Keratinocyte (primary cell): ENCODE measurements at places on chromosomes 3 and 15. TPM values are rescaled to one million over a fixed set of nuclear protein-coding genes. Genes with fewer than 3 reads are reported as not detected.

Gene SERPINI2
- not detected in 3 replicates for polyA plus RNA-seq

Gene CX3CR1
- polyA plus RNA-seq, result 0.05 TPM in 2 of 3 replicates, not detected in the other

Gene NRROS
- 0.02 to 0.05 TPM (median 0.03 TPM) in 3 replicates for polyA plus RNA-seq

Gene NR1I2
- not detected in 3 replicates for polyA plus RNA-seq

Gene HGD
- 0.02 to 0.30 TPM in 2 of 3 replicates, not detected in the other for polyA plus RNA-seq

Gene C15orf62
- polyA plus RNA-seq, result 0.09 to 0.15 TPM (median 0.14 TPM) in 3 replicates

Gene FOXL2
- 0.25 to 0.57 TPM (median 0.26 TPM) in 3 replicates for polyA plus RNA-seq

Gene GOLGA6A
- polyA plus RNA-seq, result not detected in 3 replicates

Gene FETUB
- polyA plus RNA-seq, result 0.05 to 0.35 TPM (median 0.25 TPM) in 3 replicates

Gene PRSS50
- not detected in 3 replicates for polyA plus RNA-seq

Gene STRIT1
- not detected in 3 replicates for polyA plus RNA-seq

Gene CLDN18
- polyA plus RNA-seq, result not detected in 3 replicates

Gene CPNE9
- not detected in 3 replicates for polyA plus RNA-seq

Gene CHST2
- polyA plus RNA-seq, result 1.6 to 3.5 TPM (median 1.8 TPM) in 3 replicates

Gene DNAJC17
- polyA plus RNA-seq, result 27.0 to 55.9 TPM (median 35.3 TPM) in 3 replicates

Gene ECE2
- not detected in 3 replicates for polyA plus RNA-seq

Gene ALCAM
- polyA plus RNA-seq, result 49.9 to 71.3 TPM (median 67.6 TPM) in 3 replicates

Gene KCNMB2
- not detected in 3 replicates for polyA plus RNA-seq

Gene KNG1
- 0.12 TPM in 1 of 3 replicates, not detected in the others for polyA plus RNA-seq

Gene EOMES
- polyA plus RNA-seq, result 0.57 to 1.6 TPM (median 0.93 TPM) in 3 replicates

Gene ANKUB1
- 0.45 to 0.77 TPM (median 0.66 TPM) in 3 replicates for polyA plus RNA-seq

Gene TRH
- polyA plus RNA-seq, result not detected in 3 replicates

Gene DMXL2
- 4.3 to 14.9 TPM (median 11.2 TPM) in 3 replicates for polyA plus RNA-seq

Gene ERICH6
- polyA plus RNA-seq, result 0.03 TPM in 2 of 3 replicates, not detected in the other

Gene CYP8B1
- polyA plus RNA-seq, result not detected in 3 replicates

Gene TMEM207
- polyA plus RNA-seq, result not detected in 3 replicates

Gene RBM6
- polyA plus RNA-seq, result 34.3 to 43.2 TPM (median 36.4 TPM) in 3 replicates

Gene THSD4
- polyA plus RNA-seq, result 24.5 to 37.0 TPM (median 25.3 TPM) in 3 replicates

Gene SCAPER
- polyA plus RNA-seq, result 2.1 to 5.2 TPM (median 4.5 TPM) in 3 replicates

Gene CCR8
- not detected in 3 replicates for polyA plus RNA-seq

Gene SH2D7
- not detected in 3 replicates for polyA plus RNA-seq

Gene STARD5
- polyA plus RNA-seq, result 38.8 to 56.4 TPM (median 40.2 TPM) in 3 replicates

Gene BCL2A1
- 0.10 to 0.23 TPM in 2 of 3 replicates, not detected in the other for polyA plus RNA-seq

Gene MOBP
- not detected in 3 replicates for polyA plus RNA-seq

Gene ADAMTS7
- 0.13 to 0.68 TPM (median 0.24 TPM) in 3 replicates for polyA plus RNA-seq

Gene XCR1
- polyA plus RNA-seq, result 0.01 to 0.26 TPM (median 0.02 TPM) in 3 replicates

Gene MYEF2
- 1.3 to 2.8 TPM (median 1.7 TPM) in 3 replicates for polyA plus RNA-seq

Gene CLDN16
- 0.52 to 2.6 TPM (median 0.88 TPM) in 3 replicates for polyA plus RNA-seq

Gene CD86
- polyA plus RNA-seq, result 2.9 to 6.9 TPM (median 6.1 TPM) in 3 replicates

Gene CLRN1
- not detected in 3 replicates for polyA plus RNA-seq

Gene KPNA1
- polyA plus RNA-seq, result 59.4 to 66.7 TPM (median 61.4 TPM) in 3 replicates

Gene RAB5A
- 34.8 to 60.5 TPM (median 41.2 TPM) in 3 replicates for polyA plus RNA-seq

Gene C3orf20
- polyA plus RNA-seq, result 0.02 to 0.06 TPM in 2 of 3 replicates, not detected in the other
